ENCODE measurements at places on chromosomes 7 and 10.

DNA sequence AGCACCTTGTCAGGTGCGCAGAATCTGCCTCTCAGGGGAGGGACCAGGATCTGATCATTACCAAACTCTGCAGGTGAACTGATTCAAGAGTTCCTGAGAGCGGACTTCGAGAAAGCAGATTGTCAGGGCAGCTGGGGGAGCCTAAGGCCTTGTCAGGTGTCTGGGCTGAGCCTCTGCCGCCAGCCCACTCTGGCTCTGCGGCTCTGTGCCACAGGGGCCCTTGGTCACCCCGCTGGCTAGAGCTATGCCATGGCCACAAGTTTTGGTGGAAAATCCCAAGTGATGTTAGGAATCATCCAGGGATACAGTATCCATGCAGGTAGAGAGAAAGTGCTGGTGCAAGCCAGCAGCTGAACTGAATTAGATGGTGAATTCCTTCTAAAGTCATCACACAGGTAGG is 4.2 kb downstream of the ADAMTS14 start:
- no peak for DNase-seq

GRCh38 chr10:113326160-113327111 is 226.4 kb upstream of the HABP2 start:
- no peak for DNase-seq

- DNase-seq = no peak
Measured at GRCh38 chr7:48551652-48552051, 372.7 kb upstream of the CDC14C start.

DNA sequence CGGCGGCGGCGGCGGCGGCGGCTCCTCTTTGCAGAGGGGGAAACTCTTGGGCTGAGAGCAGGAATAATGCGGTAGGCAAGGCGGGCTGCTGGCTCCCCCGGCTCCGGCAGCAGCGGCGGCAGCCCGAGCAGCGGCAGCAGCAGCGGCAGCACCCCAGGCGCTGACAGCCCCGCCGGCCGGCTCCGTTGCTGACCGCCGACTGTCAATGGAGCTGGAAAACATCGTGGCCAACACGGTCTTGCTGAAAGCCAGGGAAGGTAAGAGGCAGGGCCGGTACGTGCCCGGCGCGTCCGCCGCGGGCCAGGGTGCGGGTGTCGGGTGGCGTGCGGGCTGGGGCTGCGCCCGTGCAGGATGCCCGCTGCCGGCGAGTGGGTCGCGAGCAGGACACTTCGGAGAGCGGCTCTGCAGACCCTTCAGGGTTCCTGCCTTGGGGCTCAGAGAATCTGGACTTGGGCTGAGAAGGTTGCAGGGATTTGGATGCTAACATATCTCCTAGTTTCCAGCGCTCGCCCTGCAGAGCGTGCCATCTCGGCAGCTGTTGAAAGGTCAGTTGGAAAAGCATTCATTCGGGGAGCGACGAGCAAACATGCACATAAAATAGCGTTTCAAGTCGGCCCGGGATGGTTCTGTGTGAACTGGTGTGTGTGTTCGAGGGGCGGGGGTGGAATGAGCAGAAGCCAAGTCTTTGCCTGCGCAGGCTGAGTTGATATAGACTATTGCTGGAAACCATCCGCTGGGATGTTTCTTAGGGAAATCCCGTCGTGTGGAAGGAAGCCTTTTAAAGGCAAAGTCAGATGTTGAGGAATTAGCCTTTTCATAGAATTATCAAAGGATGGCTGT is 562 bp downstream of the GRK5 start:
- peak; percentile 69 for DNase-seq

DNA sequence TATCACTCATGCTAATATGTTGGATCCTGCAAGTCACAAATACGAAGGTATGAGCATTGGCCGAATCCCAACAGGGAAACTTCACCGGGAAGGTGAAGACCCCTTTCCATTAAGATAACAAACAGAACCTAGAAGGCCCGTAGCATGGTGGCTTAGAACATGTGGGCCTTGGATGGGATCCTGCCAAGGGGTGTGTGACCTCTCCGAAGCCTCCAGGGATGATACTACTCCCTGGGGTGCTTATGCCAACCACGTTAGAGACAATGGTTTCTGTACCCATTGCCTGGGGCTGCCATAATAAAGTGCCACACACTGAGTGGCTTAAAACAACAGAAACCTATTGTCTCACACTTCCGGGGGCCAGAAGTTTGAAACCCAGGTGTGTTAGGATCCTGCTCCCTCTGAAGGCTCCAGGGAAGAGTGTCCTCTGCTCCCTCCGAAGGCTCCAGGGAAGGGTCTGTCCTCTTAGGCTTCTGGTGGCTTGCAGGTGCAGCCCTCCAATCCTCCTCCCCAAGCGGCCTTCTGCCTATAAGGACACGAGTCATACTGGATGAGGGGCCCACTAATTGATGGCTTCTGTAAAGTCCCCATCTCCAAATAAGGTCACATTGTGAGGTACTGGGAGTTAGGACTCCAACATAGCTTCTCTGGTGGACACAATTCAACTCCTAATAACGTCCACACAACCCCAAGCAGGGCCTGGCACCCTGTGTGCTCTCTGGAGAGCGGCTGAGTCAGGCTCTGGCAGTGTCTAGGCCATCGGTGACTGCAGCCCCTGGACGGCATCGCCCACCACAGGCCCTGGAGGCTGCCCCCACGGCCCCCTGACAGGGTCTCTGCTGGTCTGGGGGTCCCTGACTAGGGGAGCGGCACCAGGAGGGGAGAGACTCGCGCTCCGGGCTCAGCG is 992 bp upstream of the MGMT start:
- DNase-seq = no peak

DNA sequence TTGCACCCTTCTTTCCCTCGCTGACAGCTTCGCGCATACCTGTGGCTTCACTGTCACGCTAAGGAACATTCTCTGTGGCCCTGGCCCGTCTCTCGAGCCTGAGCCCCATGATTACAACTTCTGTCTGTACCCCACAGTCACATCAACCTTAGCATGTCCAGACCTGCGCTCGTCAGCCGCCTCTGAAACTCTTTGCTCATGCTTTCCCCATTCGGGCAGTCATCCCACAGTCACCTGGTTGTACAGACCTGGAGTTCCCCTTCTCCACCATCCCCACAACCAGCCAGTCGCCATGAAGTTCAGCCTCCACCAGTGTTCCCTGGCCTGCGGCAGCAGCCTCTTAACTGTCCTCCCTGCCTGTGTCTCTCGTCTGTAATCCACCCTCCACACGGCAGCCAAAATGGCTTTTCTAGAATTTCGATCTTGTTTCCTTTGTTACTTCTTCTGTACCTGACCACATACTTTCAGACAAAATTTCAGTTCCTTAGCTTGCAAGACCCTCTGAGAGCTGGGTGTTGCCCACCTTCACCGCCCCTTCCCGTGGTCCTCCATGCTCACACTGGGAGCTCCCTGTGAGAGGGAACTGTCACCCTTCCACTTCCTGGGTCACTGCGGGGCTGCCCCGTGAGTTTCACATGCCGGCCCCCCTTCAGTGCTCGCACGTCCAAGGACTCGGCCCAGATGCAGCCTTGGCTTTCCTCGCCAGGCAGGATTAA is 229.2 kb downstream of the CELF2 start:
- DNase-seq = no peak

DNA sequence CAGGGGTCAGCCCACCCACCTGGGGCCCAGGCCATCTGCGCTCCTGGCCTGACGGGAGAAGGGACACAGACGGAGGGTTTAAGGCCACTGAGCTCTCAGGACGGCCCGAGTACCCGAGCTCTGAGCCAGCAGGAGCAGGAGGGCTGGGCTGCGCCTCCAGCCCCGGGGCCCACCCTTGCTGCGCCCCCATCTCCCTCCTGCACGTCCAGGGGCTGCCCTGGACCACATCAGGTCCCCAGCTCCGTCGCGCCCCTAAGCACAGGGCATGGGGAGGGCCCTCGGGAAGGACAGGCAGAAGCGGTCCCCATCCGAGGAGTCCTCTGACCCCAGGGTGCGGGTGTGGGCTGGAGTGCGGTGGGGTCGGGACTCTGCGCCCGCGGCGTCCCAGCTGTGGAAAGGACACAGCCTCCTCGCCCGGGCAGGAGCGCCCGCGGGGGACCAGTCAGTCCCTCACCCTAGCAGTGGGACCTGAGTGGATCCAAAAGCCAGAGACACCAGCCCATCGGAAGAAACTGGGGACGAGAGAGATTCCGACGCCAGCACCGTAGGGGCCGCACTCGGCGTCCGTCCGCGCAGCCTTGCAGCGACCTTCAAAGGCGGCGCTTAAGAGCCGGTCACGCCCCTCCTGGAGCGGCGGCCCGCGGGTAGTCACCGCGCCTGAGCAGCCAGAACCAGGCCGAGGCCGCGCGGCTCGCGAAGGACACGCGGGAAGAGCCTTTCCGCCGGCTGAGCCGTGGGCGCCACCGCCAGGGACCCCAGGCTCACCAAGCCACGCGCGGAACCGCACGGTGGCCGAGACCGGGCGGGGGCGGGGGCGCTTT is 15.9 kb downstream of the CAMK2B start:
- DNase-seq = peak; percentile 71

GRCh38 chr10:117972168-117972837 is 74.4 kb downstream of the RAB11FIP2 start:
- DNase-seq = peak; percentile 62

GRCh38 chr7:100159099-100159623 is 638 bp upstream of the TRAPPC14 start:
- DNase-seq = peak; percentile 22

DNA sequence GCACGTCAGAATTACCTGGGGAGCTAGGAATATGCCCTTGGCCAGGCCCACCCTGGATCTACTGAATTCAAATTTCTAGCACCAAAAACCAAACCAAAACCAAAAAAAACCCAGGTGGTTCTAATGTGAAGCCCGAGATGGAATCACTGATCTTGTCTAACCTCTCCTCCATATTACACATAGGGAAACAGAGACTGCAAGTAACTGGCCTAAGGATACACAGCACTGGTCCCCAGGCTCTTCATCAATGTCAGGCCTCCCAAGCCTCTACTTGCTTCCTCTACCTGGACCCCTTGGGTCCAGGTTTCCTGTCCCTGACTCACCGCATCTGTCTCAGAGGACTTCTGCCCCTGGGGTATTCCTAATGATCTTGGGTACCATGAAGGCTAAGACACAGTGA is 30.7 kb downstream of the ZCCHC24 start:
- no peak for DNase-seq

GRCh38 chr7:78329001-78329655 is 530.6 kb downstream of the PHTF2 start:
- DNase-seq = no peak

DNA sequence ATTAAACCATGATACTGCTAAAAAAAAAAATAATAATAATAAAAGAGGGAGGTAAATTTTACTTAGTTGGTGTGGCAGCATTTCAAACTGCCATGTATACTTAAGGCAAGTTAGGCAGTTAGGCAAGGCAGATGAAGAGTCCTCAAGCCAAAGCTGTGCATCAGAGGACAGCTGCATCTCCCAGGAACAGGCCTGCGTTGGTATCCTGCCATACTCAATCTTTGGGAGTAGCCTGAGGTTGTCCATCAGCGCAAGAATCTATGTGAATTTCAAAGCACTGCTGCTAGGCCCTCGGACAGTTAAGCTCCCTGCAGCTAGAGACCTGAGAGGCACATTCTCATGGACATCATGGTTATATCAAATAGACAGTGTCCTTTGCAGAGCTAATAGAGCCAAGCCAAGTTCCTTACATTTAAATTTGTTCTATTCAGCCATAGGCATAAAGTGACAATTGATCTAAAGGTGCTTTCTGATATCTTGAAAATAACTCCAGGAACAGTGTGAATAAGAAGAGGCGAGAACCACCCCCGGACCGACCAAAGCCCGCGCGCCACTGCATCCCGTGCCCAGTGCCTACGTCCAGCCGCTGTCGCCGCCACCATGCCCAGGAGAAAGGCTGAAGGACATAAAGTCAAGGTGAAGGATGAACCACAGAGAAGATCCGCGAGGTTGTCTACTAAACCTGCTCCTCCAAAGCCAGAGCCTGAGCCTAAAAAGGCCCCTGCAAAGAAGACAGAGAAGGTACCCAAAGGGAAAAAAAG is 310.6 kb downstream of the SEMA3D start:
- no peak for DNase-seq

DNA sequence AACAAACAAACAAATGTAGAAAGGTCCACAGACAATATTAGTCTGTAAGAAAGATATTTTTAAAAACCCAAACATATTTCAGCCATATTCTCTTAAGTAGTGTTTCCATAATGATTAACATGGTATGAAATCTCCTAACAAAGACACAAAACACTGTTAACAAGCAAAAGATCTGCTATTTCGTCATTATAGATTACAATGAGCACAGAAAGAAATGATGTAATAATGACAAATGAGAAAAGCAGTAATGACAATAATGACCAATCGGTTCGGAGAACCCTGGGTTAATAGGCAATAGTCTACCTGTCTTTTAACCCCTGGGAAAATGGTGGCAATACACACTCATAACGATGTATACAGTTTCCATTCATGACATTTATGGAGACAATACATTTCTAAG is 39.5 kb upstream of the NCAPG2 start:
- DNase-seq = no peak

DNA sequence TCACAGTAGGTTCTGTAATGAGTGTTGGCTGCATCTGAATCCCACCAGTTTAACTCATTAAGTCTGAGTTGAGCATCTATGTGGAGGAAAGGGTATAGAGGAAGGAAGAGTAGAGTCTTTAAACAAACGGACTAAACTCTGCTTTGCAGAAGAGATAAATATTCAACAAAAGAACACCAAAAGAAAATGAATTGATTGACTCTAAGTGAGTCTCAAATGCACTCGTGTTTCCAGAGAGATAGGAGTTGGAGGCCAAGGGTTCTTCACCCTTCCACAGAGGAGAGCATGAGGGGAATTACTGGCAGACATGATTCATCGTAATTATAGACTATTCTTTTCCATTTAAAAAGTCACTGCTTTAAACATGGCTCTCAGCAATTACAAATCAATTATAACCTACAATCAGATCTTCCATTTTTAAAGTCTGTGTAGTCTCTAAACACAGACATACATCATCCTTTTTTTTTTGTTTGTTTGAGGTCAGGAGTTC is 56.3 kb downstream of the PLPP4 start:
- DNase-seq = no peak

DNA sequence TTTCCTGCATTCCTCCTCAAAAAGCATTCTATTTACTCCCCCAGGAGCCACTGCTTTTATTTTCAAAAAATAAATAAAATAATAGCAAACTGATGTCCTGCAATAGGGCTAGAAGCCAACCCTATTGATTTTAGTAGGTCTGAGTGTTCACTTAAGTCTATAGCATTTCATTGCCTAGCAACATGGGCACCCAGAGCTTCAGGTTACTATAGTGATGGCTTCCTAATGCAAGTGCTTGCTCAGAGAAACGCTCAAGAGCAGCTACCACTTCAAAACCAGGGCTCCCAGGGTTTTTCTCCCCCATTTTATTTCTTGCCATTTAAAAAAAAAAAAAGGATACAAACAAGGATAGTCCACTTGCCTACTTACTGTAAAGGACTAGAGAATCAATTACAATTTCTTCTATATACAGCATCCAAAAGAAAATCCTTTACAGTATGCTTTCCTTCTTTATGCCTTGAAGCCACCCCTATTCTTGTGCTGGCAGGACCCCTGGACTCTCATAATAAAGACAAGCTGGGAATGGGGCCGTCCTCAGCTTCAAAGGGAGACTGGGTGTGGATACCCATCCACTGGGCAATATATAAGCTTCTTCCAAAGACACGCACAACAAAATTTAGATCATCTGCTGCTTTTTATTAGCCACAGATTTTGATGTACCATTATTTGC is 133.3 kb downstream of the VPS41 start:
- DNase-seq = no peak

GRCh38 chr10:119416855-119417254 is 125.7 kb downstream of the RGS10 start:
- DNase-seq = peak; percentile 58

GRCh38 chr10:67520924-67521520 is 175.0 kb downstream of the CTNNA3 start:
- peak; percentile 42 for DNase-seq
